Globus pallidus (tissue), 1 donor: ENCODE measurements at places on chromosomes 12 and 14.

GRCh38 chr12:68303850-68304249 is 28.3 kb downstream of the MDM1 start:
- no peak for DNase-seq

GRCh38 chr12:80567401-80567800 is 123.4 kb downstream of the PTPRQ start:
- DNase-seq, result no peak

DNA sequence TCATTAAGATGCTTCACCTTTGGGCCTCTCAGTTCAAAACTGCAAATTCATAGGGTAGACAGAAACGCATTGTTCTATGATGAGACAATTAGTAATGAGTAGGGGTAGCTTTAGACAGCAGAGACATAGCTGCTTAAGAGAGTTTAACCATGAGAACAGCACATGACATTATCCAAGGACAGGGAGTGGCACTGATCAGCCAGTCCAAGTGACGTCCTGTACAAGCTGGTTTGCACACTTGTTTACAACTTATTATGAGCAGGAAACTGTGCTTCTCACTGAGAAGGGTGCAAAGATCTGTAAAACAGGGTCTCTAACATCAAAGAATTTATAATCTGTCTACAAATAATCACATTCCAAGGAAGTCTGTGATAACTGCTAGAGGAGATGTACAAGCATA is 11.2 kb upstream of the SRSF5 start:
- no peak for DNase-seq

DNA sequence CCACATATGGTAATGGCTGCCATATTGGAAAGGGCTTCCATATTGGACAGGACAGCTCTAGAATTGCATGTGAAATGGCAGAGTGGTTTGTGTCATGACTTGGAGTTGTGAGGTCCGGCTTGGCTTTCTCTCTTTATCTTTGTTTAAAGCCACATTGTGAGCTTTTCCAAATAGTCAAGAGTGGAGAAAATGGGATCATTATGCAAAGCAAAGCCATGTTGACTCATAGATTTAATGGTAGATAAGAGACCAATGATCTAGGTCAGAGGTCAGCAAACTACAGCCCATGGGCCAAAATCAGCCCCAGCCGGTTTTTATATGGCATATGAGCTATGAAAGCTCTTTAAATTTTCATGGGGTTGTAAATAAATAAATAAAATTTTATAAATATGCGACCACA is 449.1 kb downstream of the BCL11B start:
- no peak for DNase-seq

DNA sequence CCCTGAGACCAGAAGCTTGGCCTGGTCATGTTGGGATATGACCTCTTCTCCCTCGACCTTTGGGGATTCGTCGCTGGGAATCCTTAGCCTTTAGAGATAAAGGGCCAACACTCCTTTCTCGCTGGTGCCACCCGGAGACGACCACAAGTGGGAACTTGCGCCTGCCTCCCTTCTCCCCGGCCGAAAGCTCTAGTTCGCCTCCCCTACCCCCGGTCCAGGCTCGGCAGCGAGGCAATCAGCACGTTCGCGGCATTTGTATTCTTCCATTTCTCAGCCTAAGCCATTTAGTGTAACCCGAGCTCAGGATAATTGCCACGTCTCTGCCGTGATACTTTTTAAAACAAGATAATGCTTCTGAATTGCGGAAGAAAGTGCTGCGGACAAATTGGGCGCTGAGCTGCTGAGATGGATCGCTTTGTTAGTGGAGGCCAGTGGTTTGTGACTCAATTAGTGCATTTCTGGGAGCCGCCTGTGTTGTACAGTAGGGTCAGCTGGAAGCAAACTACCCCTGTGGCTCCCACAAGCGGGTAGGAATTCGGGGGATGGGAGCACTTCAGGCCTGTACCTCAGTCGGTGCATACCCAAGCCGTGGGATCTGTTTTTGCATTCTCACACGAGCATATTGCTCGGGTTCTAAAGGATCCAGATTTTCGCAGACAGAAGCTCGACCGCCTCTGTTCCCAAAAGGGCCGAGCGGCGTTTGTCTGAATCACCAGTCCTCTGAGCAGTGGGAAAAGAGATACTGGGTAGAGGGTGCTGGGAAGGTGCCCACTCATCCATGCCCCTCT is 6.8 kb upstream of the SIX1 start:
- no peak for DNase-seq

- no peak for DNase-seq
These were observed 18.8 kb upstream of the LTA4H start for GRCh38 chr12:96054244-96054610.

- no peak for DNase-seq
These were observed 3.7 kb downstream of the ANO6 start for GRCh38 chr12:45219621-45220020.

GRCh38 chr12:26721800-26722199 is 111.2 kb downstream of the ITPR2 start:
- DNase-seq, result no peak

DNA sequence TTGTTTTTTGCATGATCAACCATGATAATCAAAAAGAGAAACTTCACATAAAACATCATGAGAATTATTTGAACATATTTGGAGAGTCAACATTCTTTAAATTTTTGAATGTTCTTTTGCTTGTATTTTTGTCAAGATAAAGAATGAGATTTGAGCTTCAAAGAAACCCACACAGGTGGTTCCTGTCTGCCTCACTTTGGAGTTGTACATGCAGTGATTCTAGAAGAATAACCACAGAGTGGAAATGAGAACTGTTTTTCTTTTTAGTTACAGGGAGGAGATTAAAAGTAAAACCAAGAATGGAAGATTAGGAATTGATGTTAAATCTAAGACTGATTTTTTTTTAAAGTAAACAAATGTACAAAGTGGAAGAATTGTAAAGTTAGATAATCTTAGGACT is 2.3 kb upstream of the ZNF705A start:
- no peak for DNase-seq

DNA sequence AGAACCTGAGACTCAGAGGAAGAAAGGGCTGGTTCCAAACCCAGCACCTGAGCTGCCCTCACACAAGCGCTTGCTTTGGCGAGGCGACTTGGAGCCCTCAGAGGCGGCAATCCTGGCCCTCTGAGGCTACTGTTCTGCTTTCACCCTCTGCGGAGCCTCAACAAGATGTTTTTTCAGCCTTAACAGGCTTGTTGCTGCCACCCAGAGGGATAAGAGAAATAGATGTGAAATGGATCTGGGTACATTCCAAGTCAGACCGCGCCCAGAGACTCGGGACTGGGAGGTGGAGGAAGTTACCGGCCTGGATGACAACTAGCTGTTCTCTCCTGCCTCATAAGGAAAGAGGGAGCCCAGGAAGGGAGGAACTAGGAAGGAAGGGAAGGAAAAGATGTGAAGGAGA is 89.6 kb downstream of the TTC7B start:
- peak; percentile 77 for DNase-seq

DNA sequence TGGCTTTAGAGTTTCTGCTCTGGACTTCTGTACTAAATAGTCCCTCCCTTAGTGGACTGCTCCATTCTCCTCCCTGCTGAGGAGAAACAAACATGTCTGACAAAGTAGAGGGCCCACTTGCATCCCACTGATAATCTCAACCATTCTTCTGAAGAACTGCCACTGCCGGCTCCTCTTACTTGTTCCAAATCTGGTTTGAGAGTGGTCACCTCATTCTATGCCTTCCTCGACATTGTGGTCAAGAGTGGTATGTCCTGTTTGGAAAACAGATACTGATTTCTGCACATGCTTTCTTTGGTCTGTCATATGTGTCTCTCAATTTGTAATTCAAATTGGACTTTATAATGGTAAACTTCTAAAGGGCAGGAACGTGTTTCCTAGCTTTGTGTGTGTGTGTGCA is 36.3 kb upstream of the PLEKHA5 start:
- no peak for DNase-seq

DNA sequence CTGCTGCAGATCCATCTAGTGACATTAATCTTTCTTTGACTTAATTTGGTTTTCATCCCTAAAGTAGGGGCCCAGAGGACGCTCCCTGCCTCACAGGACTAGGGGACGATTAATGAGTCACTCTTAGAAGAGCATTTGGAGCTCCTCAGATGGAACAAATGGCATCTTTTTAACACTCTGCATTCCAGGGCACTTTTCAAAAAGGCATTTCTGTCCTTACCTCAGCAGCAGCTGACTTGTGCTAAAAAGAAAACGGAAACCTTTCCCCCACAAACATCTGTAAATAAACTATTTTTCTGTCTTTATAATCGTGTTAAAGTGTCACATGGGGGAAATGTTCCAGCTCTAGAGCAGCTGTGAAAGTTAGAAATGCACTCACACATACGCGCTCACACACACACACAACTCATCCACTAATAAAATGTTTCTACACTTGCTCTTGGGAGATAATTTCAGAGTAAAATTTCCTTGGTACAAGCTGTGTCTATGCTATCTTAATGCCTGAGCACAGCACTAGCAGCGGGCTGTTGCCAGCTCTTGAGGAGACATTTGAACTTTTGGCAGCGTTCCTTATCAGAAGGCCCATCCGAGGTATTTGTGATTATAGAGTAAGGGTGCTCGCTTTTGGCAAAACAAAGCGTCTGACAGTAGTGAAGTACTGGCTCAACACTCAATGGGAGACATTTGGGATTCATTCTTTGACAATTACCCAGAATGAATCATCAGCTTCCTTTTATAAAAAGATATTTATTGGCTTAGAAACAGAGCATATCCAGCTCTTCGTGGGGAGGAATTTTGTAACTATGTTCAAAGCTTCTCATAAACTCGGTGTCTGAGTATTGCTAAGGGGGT is 141.3 kb downstream of the PLXNC1 start:
- DNase-seq, result no peak

DNA sequence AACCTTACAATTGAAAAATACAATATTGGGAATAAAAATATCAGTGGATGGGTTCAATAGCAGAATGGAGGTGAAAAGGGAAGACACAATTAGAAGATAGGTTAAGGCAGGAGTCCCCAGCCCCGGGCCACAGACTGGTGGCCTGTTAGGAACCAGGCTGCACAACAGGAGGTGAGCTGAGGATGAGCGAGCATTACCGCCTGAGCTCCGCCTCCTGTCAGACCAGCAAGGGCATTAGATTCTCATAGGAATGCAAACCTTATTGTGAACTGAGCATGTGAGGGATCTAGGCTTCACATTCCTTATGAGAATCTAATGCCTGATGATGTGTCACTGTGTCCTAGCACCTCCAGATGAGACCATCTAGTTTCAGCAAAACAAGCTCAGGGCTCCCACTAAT is 27.3 kb upstream of the ST8SIA1 start:
- no peak for DNase-seq

DNA sequence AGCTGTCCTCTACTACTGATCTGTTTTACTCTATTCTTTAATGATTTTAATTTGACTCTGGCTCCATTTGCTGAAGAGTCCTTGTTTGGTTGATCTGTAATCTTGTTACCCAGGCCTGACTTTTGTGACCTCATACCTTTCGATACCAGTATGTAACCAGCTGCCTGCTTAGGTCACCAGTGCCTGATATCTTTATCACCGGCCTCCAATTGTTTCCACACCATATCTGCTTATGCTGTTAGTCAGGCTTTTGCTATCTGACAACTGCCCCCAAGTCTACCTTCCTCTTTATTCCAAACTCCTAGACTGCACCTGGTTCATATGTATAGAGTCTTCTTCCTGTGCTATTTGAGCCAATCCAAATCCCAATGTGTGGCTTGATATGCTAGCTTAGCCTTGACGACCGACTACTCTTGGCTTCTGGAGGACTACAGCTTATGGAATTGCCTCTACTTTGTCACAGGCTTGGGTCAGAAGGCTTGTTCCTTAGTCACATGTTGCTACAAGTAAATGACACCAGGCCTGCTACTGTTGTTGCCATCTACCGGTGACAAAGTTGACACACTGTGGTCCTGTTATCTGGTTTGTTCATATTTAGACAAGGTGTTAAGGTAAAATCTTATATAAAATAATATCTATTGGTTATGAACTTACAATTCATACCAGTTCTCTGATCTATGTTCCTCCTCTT is 193.9 kb downstream of the TRHDE start:
- DNase-seq, result no peak

DNA sequence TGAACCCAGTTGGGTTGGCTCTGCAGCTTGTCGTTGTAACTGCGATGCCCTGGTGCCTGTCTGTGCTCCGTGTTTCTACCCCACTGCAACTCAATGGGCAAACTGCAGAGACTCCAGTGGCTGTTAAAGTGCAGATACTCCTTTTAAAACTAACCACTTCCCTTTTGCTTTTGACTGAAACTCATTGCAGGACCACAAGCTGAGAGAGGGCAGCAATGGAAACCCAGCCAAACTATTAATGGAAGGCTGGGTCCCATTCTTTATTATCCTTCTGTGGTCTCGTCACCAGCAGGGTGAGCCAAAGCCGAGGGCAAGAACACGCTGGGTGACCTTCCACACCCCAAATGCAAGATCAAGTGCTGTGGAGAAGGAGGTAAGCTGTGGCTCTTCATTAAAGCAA is 910.4 kb downstream of the VRK1 start:
- DNase-seq, result no peak

DNA sequence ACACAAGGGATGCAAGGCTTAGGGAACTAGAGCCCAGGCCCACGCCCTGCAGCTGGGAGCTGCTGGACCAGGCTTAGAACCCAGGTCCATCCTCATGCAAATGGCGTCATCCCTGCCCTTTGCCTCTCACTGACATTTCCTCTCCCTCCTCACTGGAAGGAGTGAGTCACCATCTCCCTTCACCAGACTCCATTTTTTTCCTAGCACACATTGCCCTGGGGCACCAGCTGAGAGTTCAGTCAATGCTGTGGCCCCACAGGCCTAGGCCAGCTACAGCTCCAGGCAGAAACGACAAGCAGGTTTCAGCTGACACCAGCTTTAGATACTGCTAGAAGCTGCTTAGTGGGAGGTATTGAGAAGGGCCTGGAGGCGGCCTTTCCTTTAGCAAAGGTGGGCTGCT is 98.9 kb downstream of the RIMBP2 start:
- no peak for DNase-seq

DNA sequence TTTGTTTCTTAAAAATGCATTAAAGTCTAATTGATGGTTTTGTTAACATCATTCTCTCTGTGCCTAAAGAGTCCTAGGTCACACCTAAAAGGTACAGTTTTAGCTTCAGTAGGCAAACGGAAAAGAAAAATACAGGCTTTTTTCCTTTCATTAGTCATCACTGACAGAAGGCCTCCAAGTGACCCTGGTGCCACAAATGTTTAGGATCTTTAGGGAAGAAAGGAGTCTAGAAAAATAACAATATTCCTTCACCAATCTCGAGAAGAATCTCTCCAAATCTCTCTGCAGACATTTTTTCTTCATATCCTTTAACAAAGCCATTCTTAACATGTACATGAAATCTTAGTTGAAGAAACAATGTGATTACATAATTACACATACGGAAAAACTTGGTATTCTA is 2.0 kb downstream of the DENND5B start:
- DNase-seq, result no peak

GRCh38 chr12:45268672-45269411 is 52.9 kb downstream of the ANO6 start:
- DNase-seq, result no peak

GRCh38 chr12:111338096-111338495 is 30.8 kb downstream of the PHETA1 start:
- DNase-seq, result no peak

- no peak for DNase-seq
These were observed 44.0 kb upstream of the CPNE8 start for GRCh38 chr12:38949363-38949762.

- DNase-seq, result peak; percentile 78
These were observed 17.8 kb downstream of the CDK2AP1 start for GRCh38 chr12:123253641-123254459.

- no peak for DNase-seq
These were observed 24.8 kb downstream of the PRKCH start for GRCh38 chr14:61346221-61346620.

- DNase-seq, result no peak
These were observed 286.4 kb downstream of the PCNX1 start for GRCh38 chr14:71193663-71194062.
